ENCODE measurements at places on chromosomes 3 and 15.

GRCh38 chr3:53646723-53647122 lies 152.3 kb downstream of the CACNA1D start:
- DNase-seq: no peak

DNA sequence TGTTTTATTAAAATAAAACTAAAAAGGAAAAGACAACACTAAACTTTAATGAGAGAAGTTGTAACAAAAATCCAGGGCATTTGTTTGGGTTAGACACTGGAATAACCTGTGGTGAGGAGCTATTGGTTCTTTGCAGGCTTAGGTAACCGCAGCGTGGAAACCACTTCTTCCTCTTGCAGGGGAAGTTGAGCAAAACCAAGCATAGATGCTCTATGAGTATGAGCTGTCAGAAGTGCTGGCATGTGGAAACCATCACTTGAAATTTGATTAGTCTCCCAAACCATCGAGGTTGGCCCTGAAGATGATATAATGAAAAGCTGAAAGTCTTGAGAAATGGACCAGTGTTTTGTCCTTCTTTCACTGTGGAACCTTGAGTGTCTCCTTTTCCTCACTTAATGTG lies 127.1 kb upstream of the RBMS3 start:
- no peak for DNase-seq

DNA sequence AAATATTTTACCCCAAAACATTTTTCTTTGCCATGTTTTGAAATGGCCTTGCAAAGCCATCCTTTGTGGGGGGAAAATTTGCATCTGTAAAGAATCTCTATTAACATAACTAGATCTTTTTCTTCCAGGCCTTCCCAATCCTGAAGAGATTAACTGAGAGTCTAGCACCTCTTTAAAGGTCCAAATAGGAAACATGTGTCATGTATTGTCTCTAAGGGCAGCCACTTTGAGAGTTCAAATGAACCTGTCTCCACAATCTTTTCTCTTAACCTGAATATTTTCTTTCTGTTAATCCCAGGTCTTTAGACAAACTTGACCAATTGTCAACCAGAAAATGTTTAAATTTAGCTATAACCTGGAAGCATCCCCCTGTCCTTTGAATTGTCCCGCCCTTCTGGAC lies 236.6 kb upstream of the PROK2 start:
- no peak for DNase-seq

DNA sequence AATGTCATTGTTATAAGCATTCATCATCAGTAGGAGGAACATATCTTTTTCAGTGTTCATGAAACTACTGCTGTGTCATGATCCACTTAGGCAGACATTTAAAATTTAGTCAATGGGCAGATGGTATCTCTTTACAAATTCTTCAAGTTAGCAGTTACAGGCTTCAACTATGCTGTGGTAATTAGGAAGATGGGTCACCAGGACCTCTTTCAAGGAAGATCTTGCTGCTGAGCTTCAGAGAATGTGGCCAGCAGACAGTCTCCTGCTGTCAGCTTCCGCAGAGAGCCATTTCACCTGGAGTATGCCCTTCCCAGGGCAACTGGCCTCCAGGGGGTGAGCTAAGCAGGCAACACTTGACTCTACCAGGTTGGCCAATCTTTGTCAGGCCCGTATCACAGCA lies 19.4 kb downstream of the IFT57 start:
- DNase-seq: peak; percentile 37

DNA sequence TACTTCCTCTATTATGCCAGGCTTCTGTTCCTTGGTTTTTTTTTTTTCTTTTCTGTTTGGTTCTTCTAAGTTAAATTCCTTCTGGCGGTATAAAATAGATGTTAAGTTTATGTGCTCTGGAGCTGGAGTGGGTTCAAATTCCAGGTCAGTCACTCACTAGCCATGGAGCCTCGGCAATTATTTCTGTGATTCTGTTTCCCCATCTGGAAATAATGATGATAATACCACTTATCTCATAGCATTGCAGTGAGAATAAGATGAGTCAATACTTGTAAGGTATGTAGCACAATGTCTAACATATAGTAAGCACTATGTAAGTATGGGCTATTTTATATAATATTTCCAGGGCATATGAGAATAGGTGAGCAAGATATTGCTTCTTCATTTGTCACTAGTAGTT lies 33.2 kb upstream of the ZDHHC23 start:
- no peak for DNase-seq

DNA sequence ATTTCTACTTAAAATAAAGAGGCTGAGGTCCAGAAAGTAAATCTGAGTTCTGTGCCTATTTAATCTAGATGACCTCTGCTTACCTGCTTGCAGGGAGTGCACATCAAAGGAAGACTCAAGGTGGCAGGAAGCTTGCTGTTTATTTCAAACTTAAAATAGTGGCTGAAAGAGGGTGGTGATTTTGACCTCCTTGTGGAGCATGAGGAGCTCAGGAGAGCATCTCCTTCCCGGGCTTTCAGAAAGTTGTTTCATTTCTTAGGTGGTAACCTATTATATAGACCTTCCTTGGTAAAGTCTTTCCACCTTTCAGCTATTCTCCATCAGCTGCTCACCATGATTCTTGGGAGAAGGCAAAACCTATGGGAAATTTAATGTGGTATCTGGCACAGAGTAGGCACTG lies 494 bp downstream of the GCSAM start:
- no peak for DNase-seq

DNA sequence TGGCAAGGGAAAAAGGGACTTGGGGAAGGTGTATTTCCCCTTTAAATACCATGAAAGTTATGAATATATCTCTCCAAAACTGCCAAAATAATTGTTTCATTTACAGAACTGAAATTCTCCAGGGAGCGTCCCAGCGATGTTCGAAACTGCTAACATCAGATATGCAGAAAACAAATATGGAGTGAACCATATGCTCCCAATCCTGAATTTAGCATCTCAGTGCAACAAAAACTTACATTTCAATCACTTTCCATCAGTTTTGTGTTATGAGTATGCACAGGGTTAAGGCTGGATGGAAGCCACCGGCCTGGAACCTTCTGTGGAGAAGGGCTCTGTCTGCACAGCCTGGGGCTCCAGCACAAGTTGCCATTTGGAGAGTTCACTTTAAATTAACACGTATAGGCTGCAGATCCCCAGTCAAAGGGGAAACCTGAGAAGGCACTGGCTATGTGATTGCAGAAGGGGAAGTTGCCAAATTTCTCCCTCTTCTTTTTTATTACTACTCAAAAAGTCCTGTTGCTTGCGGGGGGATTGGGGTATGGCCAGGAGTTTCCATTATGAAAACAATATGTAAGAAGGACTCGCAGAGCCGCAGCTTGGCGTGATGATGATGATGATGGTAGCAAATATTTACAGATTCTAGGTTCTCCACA lies 56.9 kb upstream of the FOXP1 start:
- DNase-seq: no peak

- peak; percentile 62 for DNase-seq
These were observed 3.9 kb upstream of the TLE3 start for GRCh38 chr15:70101459-70102113.

- no peak for DNase-seq
These were observed 184.8 kb upstream of the P2RY1 start for GRCh38 chr3:152650177-152650576.

GRCh38 chr3:183444748-183445147 lies 16.3 kb upstream of the MCF2L2 start:
- no peak for DNase-seq
